ENCODE measurements at places on chromosomes 16 and 17. TPM values are rescaled to one million over a fixed set of nuclear protein-coding genes. Genes with fewer than 3 reads are reported as not detected.
A peak's percentile ranks its signal among the peaks of the same experiment; 100 is the strongest.

Gene SLC4A1
- total RNA-seq: not detected

- peak; percentile 58 for DNase-seq
These were observed 14.7 kb upstream of the BCAR1 start for GRCh38 chr16:75265911-75266701.

DNA sequence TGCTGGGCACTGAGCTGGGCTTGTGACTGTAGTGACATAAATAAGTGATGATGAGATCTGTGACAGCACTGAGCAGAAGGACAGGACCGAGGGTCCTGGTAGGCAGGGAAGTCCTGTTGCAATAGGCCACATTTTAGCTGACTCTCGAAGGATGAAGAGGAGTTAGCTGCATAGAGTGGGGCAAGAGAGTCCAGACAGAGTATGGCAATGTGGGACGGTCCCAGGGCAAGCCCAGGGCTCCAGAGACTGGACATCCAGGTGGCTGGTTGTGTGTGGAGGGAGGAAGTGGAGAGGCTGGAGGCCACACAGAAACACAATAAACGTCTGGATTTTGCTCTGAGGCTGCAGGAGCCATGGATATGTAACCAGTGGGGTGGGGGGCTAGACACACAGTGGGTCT is 64.5 kb upstream of the ZNF423 start:
- no peak for DNase-seq

DNA sequence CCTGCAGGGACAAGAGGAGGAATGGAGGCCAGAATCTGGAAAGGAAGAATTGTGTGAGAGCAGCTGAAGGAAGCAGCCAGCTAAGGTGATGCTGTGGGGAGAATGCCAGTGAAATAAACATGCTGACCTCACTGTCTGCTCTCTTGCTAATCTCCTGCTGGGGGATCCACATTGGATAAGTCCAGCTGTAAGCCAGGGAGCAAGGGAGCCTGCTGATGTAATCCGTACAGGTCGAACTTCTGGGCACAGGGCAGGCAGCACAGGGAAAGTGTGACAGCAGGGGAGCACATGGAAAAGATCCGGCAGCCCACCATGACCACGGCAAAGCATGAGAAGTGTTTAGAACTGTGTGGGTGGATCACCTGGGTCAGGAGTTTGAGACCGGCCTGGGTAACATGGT is 7.5 kb upstream of the XPO6 start:
- DNase-seq: no peak

GRCh38 chr17:60941028-60941427 is 263.4 kb downstream of the BCAS3 start:
- peak; percentile 78 for DNase-seq

Measured in NCI-H460 (cell line).